Lung (tissue), 17 donors: ENCODE measurements at places on chromosomes 4 and X. TPM values are rescaled to one million over a fixed set of nuclear protein-coding genes. Genes with fewer than 3 reads are reported as not detected.

GRCh38 chrX:121093011-121093410 lies 45.6 kb downstream of the GLUD2 start:
- H3K36me3 ChIP-seq = no peaks in the 10 kb centered on the region
- DNase-seq = no peak
- H3K4me3 ChIP-seq = no peak overlapping the region
- H3K4me1 ChIP-seq = no peaks in the 10 kb centered on the region
- no peaks in the 10 kb centered on the region for H3K27me3 ChIP-seq

- H3K27me3 ChIP-seq = no peaks in the 10 kb centered on the region
- DNase-seq = no peak
- no peak overlapping the region for H3K4me3 ChIP-seq
- no peaks in the 10 kb centered on the region for H3K36me3 ChIP-seq
- no peaks in the 10 kb centered on the region for H3K4me1 ChIP-seq
Measured at GRCh38 chr4:184306949-184307348, 89.3 kb upstream of the ENPP6 start.

DNA sequence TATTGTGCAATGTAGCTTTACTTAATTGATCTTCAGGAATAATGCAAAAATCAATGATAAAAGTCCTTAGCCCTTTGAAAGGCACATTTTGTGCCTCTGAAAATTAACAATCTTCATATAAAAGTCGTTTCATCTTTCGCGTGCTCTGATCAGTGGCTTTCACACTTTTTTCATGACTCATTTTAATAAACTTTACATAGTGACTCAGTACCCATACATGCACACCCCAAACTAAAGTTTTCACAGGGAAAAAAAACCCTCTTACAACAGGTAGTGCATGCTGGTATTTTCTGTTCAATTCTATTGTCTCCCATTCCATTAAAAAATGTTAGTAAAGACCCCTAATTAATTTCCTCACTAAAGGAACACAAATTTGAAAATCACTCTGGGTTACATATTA lies 21.5 kb downstream of the RWDD4 start:
- peaks cover 23% of the 10 kb centered on the region for H3K4me1 ChIP-seq
- no peak for DNase-seq
- no peak overlapping the region for H3K4me3 ChIP-seq
- no peaks in the 10 kb centered on the region for H3K27me3 ChIP-seq
- H3K27ac ChIP-seq = no peak overlapping the region

DNA sequence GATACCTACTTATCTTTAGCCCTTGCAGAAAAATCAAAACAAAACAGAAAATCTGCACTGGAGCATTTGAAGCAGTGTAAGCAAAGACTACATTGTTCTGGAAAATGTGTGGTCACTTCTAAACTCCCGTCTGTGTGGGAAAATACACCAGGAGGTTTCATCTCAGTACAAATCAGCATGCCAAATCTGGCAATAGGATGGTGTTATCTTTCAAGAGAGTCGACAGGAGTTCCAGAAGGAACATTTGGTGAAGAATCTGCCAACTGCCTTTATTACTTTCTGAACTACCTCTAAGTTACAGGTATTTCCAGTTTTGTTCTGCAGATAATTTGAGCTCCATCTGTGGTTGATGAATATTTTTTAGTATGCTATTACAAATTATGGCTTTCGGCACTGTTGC lies 1348.0 kb downstream of the RAPGEF2 start:
- H3K4me1 ChIP-seq = no peaks in the 10 kb centered on the region
- H3K27me3 ChIP-seq = no peaks in the 10 kb centered on the region
- H3K27ac ChIP-seq = no peak overlapping the region
- no peak for DNase-seq

Gene GPR82
- 1.1 TPM for total RNA-seq

Gene PROM1
- total RNA-seq = 42.7 TPM
